ENCODE measurements at places on chromosomes 1 and 21. TPM values are rescaled to one million over a fixed set of nuclear protein-coding genes. Genes with fewer than 3 reads are reported as not detected.

Gene KLF17
- total RNA-seq: not detected

Gene NTPCR
- total RNA-seq: 44.0 TPM

Gene AJAP1
- total RNA-seq: 0.44 TPM

Gene NPR1
- total RNA-seq: 1.8 TPM

Gene TIPRL
- 30.9 TPM for total RNA-seq

Gene QSOX1
- total RNA-seq: 116 TPM

Gene ZNF593OS
- 0.16 TPM for total RNA-seq

Gene ADGRB2
- total RNA-seq: 0.24 TPM

Gene GPR89A
- 13.5 TPM for total RNA-seq

Gene IGSF21
- not detected for total RNA-seq

Gene PTPN22
- 1.9 TPM for total RNA-seq

Gene PTGER3
- 0.12 TPM for total RNA-seq

Gene NHLH1
- total RNA-seq: 0.08 TPM

Gene TAL1
- total RNA-seq: 0.64 TPM

Gene RGS5
- 28.3 TPM for total RNA-seq

Gene IFFO2
- total RNA-seq: 70.2 TPM

Gene SMAP2
- total RNA-seq: 17.9 TPM

Gene DYNLT5
- total RNA-seq: not detected

Gene TAS1R1
- total RNA-seq: not detected

Gene LY9
- 0.20 TPM for total RNA-seq

Gene ETV3L
- not detected for total RNA-seq

Gene SLC2A5
- 5.9 TPM for total RNA-seq

Gene HCRTR1
- total RNA-seq: not detected

Gene EPHB2
- total RNA-seq: 2.2 TPM

Gene F3
- total RNA-seq: 18.4 TPM

Gene PLA2G4A
- 8.4 TPM for total RNA-seq

Gene GJA8
- not detected for total RNA-seq

Gene DNAJC28
- total RNA-seq: 0.52 TPM

Gene C1orf226
- 4.8 TPM for total RNA-seq

Gene NRAS
- total RNA-seq: 22.4 TPM

Gene MRPL55
- total RNA-seq: 29.0 TPM

Gene FCRLA
- total RNA-seq: 0.56 TPM

Gene STUM
- total RNA-seq: 0.24 TPM

Gene UBXN10
- 0.04 TPM for total RNA-seq

Gene FCMR
- 2.9 TPM for total RNA-seq

Gene GIPC2
- total RNA-seq: 1.8 TPM

Gene EPS8L3
- total RNA-seq: not detected

Gene SESN2
- 26.2 TPM for total RNA-seq

Gene CLDN8
- total RNA-seq: 1.6 TPM

Gene KCNH1
- 1.2 TPM for total RNA-seq

Gene TRNP1
- 75.0 TPM for total RNA-seq

Gene EIF4G3
- total RNA-seq: 35.7 TPM

Gene RASSF5
- 38.7 TPM for total RNA-seq

Gene RABGGTB
- total RNA-seq: 38.8 TPM

Gene PAX7
- not detected for total RNA-seq
